ENCODE measurements at places on chromosomes 6 and 20. TPM values are rescaled to one million over a fixed set of nuclear protein-coding genes. Genes with fewer than 3 reads are reported as not detected.
A peak's percentile ranks its signal among the peaks of the same experiment; 100 is the strongest.

MCCD1 gene
- not detected for total RNA-seq

TMEM151B gene
- total RNA-seq, result not detected

SLC22A16 gene
- 0.22 TPM for total RNA-seq

DEFB132 gene
- not detected for total RNA-seq

ITCH gene
- 84.3 TPM for total RNA-seq

PBOV1 gene
- total RNA-seq, result not detected

PDSS2 gene
- total RNA-seq, result 11.9 TPM

ASIP gene
- 3.0 TPM for total RNA-seq

ATP9A gene
- 42.8 TPM for total RNA-seq

ITPR3 gene
- 88.6 TPM for total RNA-seq

GRCh38 chr20:47704746-47705496 is 80.4 kb downstream of the SULF2 start:
- DNase-seq, result no peak

- DNase-seq, result peak; percentile 64
Measured at GRCh38 chr6:71287038-71287437, 1.6 kb upstream of the OGFRL1 start.

DNA sequence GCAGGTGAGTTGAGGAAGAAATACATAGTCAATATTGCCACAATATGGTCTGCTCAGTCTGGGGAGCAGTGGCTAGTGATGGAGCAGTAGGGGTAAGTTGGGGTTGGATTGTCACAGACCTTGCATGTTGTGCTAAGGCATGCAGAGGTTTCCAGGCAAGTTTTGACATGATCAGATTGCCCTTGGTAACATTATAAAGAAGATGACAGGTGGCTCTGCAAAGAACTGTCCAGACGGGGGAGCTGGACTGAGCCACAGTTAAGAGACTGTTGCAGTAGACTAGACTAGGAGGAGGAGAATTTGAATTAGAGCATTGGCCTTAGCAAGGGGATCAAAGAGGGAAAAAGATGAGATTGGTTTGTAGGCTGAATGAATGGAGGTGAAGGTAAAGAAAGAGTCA is 23.4 kb downstream of the ATRN start:
- DNase-seq, result no peak

DNA sequence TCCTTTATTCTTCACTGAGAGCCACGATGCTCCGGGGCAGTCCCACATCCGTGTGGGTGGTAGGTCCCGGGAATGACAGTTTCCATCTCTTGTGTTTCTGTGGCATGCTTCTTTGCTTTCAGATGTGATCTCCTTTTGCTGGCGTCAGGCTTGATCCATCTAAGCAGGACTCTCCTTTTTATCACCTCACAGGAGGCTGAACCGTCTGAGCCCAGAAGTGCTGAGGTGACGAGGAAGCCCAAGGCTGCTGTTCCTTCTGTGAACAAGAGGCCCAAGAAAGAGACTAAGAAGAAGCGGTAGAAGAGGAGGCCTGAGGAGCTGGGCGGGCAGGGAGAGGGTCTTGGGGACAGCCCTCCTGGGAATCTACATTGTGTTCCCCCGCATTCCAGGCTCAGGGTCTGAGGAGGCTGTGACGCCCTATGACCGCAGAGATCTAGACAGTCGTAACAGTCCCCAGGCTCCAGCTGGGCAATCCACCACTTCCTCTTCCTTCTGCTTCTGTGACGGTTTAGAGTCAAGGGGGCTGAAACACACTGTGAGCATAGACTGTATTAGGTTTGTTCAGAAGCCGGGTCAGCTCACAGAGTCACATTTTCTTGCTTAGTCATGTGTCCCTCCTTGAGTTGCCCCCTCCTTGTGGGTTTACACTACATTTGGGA is 26.8 kb downstream of the MANBAL start:
- DNase-seq, result no peak

DNA sequence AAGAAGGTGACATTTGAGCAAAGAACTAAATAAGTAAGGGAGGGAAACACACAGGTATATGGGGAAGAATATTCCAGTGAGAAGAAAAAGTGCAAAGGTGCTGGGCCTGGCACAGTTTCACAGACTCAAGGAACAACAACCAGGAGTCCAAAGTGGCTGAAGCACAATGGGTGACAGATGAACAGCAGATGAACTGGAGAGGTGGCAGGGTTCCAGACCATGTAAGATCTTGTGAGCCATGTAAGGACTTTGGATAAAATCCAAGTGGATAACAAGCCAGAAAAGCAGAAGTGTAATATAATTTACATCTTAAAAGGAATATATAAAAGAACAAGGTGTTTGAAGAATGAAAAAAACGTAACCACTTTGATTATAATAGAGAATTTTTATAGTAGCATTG is 87.9 kb downstream of the MMS22L start:
- no peak for DNase-seq

GRCh38 chr20:20463933-20464374 is 96.0 kb downstream of the INSM1 start:
- DNase-seq, result no peak

- DNase-seq, result peak; percentile 77
Measured at GRCh38 chr6:32972353-32973143, 4.2 kb downstream of the BRD2 start.

DNA sequence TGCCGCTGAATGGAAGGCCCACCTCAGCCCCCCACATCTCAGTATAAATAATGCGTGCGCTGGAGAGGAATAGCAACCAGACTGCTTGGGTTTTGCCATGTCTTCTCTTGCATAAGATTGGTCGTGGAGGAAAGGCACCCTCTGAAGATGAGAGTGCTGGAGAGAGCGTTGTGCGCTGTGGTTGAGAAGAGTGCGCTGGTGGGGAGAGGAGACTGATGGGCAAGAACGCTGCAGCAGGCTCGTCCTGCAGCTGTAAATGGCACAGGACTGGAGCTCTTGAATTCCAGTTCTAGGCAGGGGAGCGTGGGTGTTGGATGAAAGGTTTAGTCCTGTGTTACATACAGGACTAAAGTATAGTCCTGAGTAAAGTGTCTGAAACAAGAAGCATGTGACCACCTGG is 51.5 kb downstream of the RPRD1B start:
- no peak for DNase-seq

DNA sequence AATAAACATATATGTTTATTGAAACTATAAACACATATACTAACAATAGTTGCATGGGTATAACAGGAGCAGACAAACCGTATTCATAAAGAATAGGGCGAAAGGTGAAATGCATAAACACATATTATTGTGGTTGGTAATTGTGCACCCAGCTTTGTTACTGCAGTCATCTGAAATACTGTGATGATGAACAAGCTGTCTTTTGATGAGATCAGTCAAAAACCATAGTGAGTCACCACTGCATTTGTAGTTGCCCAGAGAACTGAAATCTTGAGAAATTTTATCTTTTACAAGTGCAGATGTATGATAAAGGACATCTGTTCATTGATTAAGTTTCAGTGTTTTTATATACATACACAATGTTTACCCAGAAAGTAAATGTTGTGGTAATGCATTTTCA is 133.7 kb downstream of the MYO6 start:
- DNase-seq, result no peak

DNA sequence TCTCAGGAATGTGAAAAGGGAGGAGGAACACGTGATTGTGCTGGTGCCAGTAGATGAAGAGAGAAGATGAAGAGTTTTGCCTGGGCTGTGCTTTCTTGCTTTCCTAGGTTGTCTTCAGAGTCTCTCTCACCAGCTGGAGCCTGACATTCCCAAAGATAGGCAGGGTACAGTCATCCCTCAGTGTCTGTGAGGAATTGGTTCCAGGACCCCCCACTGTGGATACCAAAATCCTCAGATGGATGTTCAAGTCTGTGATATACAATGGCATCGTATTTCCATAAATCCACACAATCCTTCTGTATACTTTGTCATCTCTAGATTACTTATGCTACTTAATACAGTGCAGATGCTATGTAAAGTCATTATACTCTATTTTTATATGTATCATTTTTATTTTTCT is 113.5 kb downstream of the SAMD5 start:
- DNase-seq, result no peak
